Endothelial cell of umbilical vein (primary cell): ENCODE measurements at places on chromosomes 2 and 18.
A peak's percentile ranks its signal among the peaks of the same experiment; 100 is the strongest.

DNA sequence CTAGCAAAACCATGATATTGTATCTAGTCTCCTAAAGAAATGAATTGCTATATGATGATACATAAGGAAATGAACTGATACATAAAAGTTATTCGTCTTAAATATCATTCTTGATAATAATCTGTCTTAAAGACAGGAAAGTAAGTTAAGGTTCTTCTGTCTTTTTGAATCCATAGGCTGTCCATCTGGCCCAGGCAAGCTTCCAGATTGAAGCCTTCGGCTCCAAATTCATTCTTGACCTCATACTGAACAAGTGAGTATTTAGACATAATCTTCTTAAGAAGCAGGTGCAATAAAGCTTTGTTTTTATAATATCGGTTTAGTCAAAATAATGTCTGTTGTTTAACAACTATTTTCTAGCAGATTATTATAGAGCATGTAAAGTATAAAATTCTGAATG is 37.7 kb downstream of the ADAM23 start:
- DNase-seq, result no peak

- peak; percentile 74 for DNase-seq
These were observed 497.6 kb upstream of the FAM98A start for GRCh38 chr2:34096562-34097171.

DNA sequence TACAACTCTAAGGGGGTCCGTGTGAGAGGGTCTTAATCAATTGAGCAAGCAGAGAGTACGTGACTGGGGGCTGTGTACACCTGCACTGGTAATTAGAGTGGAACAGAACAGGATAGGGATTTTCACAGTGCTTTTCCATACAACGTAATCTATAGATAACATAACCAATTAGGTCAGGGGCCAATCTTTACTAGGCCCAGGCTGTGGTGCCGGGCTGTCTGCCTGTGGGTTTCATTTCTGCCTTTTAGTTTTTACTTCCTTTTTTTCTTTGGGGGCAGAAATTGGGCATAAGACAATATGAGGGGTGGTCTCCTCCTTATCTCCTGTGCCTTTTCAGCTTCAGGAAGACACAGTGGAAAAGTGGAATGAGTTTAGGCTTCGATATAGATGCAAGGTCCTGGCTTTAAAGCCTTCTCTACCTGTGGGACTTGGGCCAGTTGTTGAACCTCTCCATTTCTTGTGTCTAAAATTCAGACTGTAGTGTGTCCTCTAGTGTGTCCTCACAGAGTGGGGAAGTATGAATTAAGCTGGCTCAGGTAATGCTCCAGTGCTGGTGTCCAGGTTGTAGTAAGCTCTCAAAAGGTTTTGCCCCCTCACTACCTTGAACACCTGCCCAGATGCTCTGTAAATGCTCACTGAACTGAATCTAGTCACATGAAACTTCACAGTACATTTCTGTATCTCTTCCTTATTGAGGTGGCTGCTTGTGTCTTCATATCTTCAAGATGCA is 422.8 kb downstream of the SETBP1 start:
- DNase-seq, result no peak

DNA sequence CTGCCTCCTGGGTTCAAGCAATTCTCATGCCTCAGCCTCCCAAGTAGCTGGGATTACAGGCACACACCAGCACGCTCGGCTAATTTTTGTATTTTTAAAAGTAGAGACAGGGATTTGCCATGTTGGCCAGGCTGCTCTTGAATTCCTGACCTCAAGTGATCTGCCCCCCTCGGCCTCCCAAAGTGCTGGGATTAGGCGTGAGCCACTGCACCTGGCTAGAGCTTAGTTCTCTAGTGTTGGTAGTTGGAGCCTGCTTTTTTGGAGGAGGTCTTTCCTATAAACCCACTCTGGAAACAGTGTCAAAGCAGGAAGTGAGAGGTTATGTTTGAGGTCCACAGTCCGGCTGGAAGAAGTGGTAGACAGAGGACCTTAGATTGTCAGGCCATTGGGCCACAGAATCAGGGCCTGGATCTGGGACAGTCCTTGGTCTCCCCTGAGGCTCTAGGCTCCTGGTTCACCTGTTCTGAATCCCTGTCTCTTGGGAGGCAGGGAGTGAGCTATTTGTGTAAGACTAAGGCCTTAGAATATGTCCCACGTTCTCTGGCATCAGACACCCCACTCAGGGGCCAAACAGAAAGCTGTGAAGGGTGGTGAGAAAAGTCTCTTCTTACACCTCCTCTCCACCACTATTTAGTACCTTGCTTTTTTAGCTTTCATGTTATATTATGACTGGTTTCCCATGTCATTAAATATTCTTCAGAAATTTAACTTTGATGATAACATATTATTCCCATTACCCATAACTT is 34.5 kb downstream of the PCBP1 start:
- DNase-seq, result no peak
